IPS DF 6.9 (cell line): ENCODE measurements at places on chromosomes 13 and 19.
A peak's percentile ranks its signal among the peaks of the same experiment; 100 is the strongest.

- DNase-seq = no peak
Observed at GRCh38 chr19:13430790-13431582, 75.3 kb downstream of the CACNA1A start.

DNA sequence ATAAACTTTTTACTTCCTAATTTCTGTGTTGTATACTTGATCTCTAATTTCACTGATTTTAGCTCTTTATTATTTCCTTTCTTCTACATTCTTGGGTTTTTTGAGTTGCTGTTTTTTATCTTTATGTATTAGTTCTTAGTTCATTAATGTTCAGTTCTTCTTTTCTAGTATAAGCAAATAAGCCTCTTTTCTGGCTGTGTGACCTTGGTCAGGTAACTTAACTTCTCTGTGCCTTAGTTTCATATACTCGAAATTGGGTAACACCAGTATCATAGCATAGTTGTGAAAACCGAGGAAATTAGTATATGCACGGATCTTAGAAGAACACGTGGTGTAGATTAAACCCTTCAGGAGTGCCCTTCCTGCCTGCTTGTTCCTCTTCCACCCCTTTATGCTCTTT lies 130.2 kb upstream of the C1QTNF9B start:
- no peak for DNase-seq

- DNase-seq = no peak
Observed at GRCh38 chr13:41976476-41976875, 15.6 kb upstream of the VWA8 start.

DNA sequence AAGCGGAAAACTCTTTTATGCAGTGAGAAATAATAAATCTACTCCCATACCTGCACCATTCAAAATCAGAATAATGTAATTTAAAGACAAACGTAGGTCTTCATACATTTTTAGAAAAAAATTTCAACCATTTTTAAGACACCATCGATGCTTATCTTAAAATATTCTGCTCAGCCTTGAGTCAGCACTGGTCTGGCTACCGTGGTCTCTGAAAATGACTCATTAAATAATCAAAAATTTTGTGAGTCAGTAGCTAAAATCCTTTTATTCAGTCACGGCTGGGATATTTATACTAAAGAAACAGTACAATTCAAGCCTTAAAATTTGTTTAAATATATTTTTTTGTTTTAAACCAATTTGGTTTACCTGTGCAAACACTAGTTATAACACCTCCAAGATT lies 2862.8 kb upstream of the PCDH20 start:
- no peak for DNase-seq

DNA sequence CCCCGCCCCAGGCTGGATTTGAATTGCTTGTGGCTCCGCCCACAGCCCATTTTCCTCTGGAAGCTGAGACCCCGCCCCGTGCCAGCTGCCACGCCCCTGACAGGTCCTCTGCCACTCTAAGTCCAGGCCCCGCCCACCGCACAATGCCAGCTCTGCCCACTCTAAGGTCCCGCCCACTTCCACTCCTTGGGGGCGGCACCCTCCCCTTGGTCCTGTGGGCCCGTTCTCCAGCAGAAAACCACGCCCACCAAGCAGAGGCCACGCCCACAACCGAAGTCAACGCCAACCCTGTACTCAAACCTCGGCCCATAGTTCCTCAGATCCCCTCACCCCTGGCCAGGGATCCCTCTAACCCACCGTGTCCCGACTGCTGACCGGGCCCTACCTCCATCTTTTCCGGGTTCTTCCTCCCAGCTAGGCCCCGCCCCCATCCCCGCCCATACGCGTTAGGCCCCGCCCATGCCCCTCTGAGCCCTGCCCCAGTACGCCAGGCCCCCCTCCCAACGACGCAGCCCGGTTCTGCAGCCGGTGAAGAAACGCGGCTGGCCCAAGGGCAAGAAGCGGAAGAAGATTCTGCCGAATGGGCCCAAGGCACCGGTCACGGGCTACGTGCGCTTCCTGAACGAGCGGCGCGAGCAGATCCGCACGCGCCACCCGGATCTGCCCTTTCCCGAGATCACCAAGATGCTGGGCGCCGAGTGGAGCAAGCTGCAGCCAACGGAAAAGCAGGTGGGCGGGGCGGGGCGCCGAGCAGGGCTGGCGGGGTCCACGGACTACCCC lies 1.3 kb downstream of the HMG20B start:
- peak; percentile 94 for DNase-seq
